Activated CD4-positive, alpha-beta memory T cell treated with anti-CD3 and anti-CD28 coated beads, Interleukin-2, amount 10 ng/mL, durations not matched to agents 7 days and 5 days (primary cell): ENCODE measurements at places on chromosomes 13 and 19. TPM values are rescaled to one million over a fixed set of nuclear protein-coding genes. Genes with fewer than 3 reads are reported as not detected.

DNA sequence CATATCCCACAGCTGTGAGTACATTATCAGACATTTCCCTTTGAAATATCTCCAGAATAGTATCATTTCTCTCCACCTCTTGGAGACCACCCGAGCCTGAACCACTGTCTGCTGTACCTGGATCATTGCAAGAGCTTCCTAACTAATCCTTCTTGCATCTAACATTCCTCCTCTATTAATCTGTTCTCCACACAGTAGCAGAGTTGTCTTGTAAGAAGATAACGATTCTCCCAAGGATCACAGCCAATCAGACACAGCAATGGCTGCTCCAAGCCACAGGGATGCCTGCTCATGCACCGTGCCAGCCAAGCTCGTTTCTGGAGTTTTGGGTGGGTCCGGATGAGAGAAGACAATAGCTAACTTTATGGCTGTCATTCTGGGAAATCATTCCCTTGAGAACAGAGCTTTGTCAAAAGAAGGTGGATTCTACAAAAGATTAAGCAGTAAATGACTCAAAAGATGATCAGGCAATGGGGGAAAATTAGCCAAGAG lies 14.5 kb upstream of the LAIR1 start:
- H3K36me3 ChIP-seq = peaks cover 21% of the 10 kb centered on the region
- DNase-seq = no peak
- peaks cover 41% of the 10 kb centered on the region for H3K27me3 ChIP-seq
- peaks cover 65% of the 10 kb centered on the region for H3K4me1 ChIP-seq
- H3K27ac ChIP-seq = no peak overlapping the region
- H3K4me3 ChIP-seq = no peak overlapping the region

Gene MIR17HG
- 6.7 TPM for total RNA-seq

Gene CNN2
- total RNA-seq = 519 TPM

Gene SIGLEC10
- 0.88 TPM for total RNA-seq

Gene TPGS1
- total RNA-seq = 22.9 TPM

Gene CEACAM20
- total RNA-seq = not detected
